ENCODE measurements at places on chromosomes 7 and 10.

GRCh38 chr7:45576249-45576929, 2.2 kb downstream of the ADCY1 start:
- H3K27ac ChIP-seq = no peak overlapping the region
- H3K4me1 ChIP-seq = no peaks in the 10 kb centered on the region
- H3K4me3 ChIP-seq = no peak overlapping the region
- no peak for DNase-seq
- H3K27me3 ChIP-seq = peaks cover 58% of the 10 kb centered on the region
- no peaks in the 10 kb centered on the region for H3K36me3 ChIP-seq

GRCh38 chr10:76297358-76297757, 865.9 kb downstream of the LRMDA start:
- H3K27ac ChIP-seq = no peak overlapping the region
- H3K4me3 ChIP-seq = no peak overlapping the region
- H3K4me1 ChIP-seq = no peaks in the 10 kb centered on the region

- no peak overlapping the region for H3K27ac ChIP-seq
- no peak for DNase-seq
- H3K4me3 ChIP-seq = no peak overlapping the region
- H3K36me3 ChIP-seq = no peaks in the 10 kb centered on the region
- H3K4me1 ChIP-seq = peaks cover 12% of the 10 kb centered on the region
- no peaks in the 10 kb centered on the region for H3K27me3 ChIP-seq
Measured at GRCh38 chr10:121240011-121240410, 358.2 kb downstream of the FGFR2 start.

DNA sequence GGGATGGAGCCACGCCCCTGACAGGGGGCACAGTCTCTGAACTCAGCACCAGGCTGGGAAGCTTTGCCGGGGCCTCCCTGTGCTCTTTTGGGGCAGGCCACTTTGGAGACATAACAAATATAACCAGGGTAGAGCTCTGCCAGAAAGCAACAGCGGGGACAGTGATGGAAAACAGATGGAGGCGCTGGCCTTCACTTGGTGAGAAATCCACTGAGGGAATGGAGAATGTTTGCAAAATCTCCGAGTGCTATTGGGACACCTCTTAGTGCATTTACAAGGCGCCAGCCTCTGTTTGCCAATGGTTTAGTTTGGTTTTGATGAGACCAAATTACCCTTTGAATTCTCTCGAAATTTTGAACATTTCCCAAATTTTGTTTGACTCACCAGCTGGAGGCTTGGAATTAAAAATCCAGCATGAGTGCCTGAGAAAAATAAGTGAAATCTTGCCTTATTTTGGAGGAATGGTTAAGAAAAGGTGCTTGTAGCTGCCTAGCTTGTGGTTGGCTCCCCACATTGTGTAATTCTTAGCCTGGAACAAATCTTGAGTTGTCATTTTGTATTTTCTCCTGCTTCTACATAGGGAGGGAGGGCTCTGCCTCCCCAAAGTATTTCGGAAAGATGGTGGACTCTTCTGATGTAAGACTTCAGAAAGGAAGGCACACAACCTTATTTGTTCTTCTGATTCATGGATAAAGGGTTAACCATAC, 980.5 kb downstream of the LRMDA start:
- no peak for DNase-seq
- no peaks in the 10 kb centered on the region for H3K27me3 ChIP-seq
- no peaks in the 10 kb centered on the region for H3K4me1 ChIP-seq
- no peak overlapping the region for H3K27ac ChIP-seq
- H3K4me3 ChIP-seq = no peak overlapping the region
- no peaks in the 10 kb centered on the region for H3K36me3 ChIP-seq

- H3K36me3 ChIP-seq = no peaks in the 10 kb centered on the region
- no peak for DNase-seq
- H3K27ac ChIP-seq = no peak overlapping the region
Measured at GRCh38 chr7:78323118-78323517, 524.5 kb downstream of the PHTF2 start.

- no peaks in the 10 kb centered on the region for H3K27me3 ChIP-seq
- H3K4me1 ChIP-seq = no peaks in the 10 kb centered on the region
- no peak overlapping the region for H3K4me3 ChIP-seq
- DNase-seq = no peak
- H3K27ac ChIP-seq = no peak overlapping the region
Measured at GRCh38 chr10:97879241-97879640, 29.6 kb downstream of the GOLGA7B start.

DNA sequence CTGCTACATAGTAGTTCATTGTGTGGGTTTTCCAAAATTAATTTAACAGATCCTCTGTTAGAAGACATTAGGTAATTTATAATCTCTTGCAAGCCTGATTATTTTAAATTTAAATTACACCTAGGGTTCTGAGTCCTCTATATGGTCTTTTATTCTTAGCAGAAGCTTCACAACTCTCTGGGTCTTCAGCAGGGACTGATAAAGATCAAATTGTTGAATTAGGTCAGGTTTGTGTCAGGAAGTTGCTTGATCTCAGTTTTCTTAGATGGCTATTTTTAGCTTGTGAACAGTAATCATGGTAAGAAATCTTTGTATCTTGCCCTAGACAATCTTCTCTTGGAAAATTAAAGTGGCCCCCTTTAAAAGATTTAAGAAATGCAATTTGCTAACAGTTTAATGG, 183.1 kb upstream of the HDAC9 start:
- no peaks in the 10 kb centered on the region for H3K36me3 ChIP-seq
- H3K27ac ChIP-seq = no peak overlapping the region
- peaks cover 3% of the 10 kb centered on the region for H3K4me1 ChIP-seq
- no peak for DNase-seq
- H3K4me3 ChIP-seq = no peak overlapping the region

- no peaks in the 10 kb centered on the region for H3K27me3 ChIP-seq
- H3K36me3 ChIP-seq = no peaks in the 10 kb centered on the region
- peak overlapping the region; percentile 41 for H3K27ac ChIP-seq
- H3K4me1 ChIP-seq = peaks cover 28% of the 10 kb centered on the region
- no peak overlapping the region for H3K4me3 ChIP-seq
- DNase-seq = peak; percentile 44
Measured at GRCh38 chr7:35754741-35755140, 46.1 kb upstream of the SEPTIN7 start.

GRCh38 chr7:25408012-25408687, 179.9 kb upstream of the NPVF start:
- H3K4me3 ChIP-seq = no peak overlapping the region
- DNase-seq = no peak
- no peak overlapping the region for H3K27ac ChIP-seq
- H3K36me3 ChIP-seq = no peaks in the 10 kb centered on the region

DNA sequence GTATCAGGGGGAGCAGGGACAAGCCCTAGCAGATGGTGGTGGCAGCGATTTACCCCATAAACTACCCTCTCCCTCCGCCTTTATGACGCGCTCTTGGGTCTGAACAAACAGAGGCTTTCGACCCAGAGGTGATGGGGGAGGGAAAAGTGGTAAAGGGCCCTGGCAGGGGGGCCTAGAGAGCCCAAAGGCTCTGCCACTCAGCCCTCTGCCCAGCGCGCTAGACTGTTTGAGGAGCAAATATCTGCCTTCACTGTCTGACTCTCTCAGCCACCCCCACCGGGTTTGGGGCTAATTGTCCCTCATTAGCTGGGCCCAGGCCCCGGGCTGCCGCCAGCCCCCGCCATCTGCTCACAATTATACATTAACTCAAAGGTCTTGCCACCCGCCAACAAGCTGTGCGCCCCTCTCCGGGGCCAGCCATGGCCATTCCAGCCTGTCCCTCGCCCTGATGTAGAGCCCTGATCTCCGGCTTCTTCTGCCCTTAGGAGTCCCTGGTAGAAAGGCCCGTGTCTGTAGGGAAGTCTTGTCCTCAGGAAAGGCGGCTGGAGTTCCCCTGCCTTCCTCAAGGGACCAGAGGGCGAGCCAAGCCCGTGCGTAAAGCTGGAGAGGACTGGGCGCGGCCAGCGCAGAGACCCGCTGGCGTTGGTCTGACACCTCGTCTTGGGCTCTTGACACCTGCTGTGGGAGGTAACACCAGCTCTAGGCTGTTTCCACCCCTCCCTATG, 1.9 kb upstream of the PAX4 start:
- H3K36me3 ChIP-seq = no peaks in the 10 kb centered on the region
- H3K4me1 ChIP-seq = no peaks in the 10 kb centered on the region
- no peak for DNase-seq
- no peak overlapping the region for H3K27ac ChIP-seq

All from A673 (cell line).